ENCODE measurements at places on chromosomes 1 and 21.

DNA sequence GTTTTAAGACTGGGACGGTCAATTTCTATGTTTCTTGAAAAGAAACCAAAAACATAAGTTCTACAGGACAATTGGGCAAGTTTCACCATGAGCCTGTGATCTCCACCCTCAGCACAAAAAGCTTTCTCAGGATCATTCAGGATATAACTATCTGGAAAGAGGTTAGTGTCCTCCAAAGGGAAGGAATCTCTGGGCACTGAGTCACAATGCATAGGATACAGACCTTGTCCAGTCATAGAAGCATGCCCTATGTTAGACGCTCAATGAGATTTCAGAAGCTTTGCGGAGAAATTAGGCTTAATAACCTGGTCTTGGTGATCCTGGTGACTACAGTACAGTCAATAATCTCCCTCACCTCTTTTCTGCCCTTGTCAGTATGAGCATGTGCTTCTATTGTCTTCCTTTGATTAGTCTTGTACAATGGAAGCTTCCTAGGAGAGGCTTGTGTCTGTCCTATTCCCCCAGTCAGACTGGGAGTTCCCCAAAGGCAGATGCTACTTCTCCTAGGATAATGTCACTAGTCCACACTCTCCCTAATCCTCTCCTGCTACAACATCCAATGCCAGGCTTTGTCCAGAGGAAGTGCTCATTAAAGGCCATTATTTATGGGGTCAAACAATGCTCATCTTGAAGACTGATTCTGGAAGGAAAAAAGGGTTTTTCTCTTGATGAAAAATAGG lies 97.4 kb downstream of the KCNH1 start:
- DNase-seq: no peak

GRCh38 chr1:215113776-215114153 lies 31.2 kb downstream of the KCNK2 start:
- no peak for DNase-seq

DNA sequence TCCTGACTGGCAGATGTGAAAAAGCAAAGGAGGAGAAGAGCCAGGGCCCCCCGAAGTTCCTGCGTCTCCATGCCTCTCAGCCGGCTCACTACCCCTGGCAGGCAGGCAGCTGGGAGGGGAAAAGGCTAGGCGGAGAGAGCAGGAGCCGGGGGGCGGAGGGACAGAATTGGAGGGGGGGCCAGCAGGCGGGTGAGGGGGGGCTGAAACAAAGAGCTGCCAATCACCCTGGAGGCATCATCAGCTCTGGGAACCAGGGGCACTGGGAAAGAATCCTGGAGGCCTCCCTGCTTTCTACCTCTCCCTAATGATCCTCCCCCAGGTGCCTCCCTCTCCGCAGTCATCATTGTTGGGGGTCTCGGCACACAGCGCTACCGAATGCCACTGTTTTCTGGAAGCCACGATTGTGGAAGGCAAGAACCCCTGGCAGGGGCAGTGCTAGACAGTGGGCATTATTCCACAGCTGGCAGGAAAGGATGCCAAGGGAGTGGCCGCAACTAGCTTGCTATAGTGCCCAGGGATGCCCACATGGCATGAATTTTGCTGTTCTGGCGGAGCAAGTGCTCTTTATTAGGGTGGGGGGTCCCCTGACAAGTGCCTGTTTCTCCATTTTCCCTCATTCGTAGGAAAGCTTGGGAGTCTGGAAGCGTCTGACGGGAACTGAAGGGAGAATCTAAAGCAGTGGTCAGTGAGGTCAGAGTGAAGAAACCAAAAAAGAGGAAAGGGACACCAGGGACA lies at the start of gene THBS3:
Gene THBS3 (minus strand): TSS at position 92 of the 735 bp plus-strand sequence. CDS start 21 bp downstream, at position 71.
- no peak for DNase-seq

DNA sequence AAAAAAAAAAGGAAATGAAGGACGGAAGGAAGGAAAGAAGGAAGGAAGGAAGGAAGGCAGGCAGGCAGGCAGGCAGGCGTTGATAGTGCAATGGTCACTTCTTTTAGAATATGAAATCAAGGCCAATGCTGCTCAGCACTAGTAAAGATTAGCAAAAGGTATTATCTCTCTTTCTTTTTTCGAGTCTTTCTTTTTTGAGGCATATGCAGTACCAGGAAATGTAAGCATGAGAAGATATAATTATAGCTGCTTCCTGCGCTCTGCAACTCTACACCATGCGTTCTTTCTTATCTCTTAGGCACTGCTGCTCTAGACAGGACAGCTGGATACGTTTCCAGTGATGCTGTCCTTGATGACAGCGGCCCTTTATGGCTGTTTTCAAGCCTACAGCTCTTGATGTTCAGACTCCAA lies 1512.5 kb upstream of the B3GALT2 start:
- peak; percentile 70 for DNase-seq

- no peak for DNase-seq
Measured at GRCh38 chr1:182754087-182754486, 35.5 kb upstream of the NPL start.

DNA sequence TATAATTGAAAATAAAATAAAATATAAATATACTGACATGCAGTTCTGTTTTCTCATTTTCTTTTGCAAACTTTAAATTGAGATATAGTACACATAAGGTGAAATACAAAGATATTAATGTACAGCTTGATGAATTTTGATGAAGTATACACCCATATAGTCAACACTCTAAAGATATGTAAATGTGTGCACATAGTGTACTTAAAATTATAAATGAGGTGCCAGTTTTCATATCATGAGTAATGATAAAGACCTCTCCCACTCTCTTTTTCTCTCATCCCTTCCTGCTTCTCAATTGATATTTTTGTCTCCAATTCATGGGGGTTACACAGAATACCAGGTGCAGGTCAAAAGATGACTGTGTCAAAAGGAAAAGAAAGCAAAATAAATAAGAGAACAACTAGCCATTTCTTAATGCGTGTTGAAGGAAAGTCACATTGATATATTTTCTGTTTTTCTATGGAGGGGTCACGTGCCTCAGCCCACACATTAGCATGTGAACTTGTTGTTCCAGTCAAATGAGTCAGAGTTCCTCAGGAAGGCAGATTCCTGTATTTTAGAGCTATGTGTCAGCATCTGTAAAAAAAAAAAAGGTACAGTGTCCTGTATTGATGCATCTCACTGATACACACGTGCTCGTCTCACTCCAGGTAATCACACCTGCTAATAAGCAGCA lies 64.3 kb upstream of the HOOK1 start:
- no peak for DNase-seq

GRCh38 chr1:201085902-201086735 lies 26.1 kb downstream of the CACNA1S start:
- peak; percentile 36 for DNase-seq

DNA sequence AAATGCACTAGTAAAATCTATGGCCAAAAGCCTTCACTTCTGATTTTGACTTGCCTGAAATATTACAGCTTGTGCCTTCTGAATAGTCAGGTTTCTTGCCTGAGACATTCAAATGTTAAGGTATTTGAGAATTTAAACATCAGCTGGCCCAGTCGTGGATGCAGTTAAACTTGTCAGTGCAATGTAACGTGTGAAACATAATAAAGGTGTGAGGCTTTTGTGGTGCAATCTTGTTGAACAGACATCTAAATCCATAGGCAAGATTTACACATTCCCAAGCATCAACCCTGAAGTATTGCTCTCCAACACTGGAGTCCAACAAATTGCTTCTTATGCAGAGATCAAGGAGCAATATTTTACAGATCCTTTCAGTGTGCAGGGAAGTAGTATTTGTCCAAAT lies 4.4 kb downstream of the CCN1 start:
- DNase-seq: no peak

GRCh38 chr1:232457595-232457994 lies 172.3 kb downstream of the SIPA1L2 start:
- peak; percentile 95 for DNase-seq

GRCh38 chr1:228259368-228259894 lies 51.6 kb downstream of the OBSCN start:
- DNase-seq: no peak

GRCh38 chr1:205365945-205366463 lies 9.3 kb upstream of the KLHDC8A start:
- no peak for DNase-seq
